Naive thymus-derived CD4-positive, alpha-beta T cell (primary cell): ENCODE measurements at places on chromosomes 2 and 18. TPM values are rescaled to one million over a fixed set of nuclear protein-coding genes. Genes with fewer than 3 reads are reported as not detected.

Gene COL3A1
- polyA plus RNA-seq = not detected

Gene ARHGEF33
- polyA plus RNA-seq = not detected

Gene AFF3
- polyA plus RNA-seq = 21.0 TPM

Gene LIMS4
- 1.1 TPM for polyA plus RNA-seq

Gene SPDYA
- not detected for polyA plus RNA-seq

Gene USP37
- polyA plus RNA-seq = 15.1 TPM

Gene CRYBA2
- not detected for polyA plus RNA-seq
